ENCODE measurements at places on chromosomes 11 and 22.

DNA sequence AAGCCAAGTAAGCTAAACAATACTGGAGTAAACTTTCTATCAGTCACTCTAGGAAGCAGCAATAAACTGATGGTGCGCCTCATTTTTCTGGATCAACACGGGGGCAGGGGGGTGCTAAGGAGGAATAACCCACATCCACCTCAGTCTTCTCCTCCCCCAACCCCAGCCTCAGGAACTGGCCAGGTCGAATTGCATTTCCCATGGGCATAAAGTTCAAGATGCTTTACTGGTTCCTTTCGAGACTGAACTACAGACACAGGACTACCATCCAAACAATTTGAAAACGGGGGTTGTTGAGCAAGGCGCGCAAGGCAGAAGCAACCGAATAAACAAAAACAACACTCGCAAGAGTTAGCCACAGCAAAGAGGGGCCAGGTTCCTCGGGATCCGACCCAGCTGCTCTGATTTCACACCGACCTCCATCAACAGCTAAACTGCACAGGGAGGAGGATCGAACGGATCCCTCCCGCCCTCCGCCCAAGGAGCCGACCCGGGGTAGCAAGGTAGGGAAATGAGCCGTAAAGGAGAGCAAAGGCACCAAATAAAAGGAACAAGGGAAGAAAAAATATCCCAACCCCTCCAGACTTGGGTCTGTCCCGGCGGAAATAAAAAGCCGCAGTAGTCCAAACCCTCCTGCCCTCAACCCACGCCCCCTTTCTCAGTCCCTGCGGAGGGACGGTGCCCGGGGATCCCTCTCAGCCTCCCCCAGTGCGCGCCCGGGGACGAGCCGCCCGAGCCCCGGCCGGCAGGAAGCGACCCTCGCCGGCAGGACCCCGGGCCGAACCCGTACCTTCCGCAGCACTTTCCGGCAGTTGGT is 801 bp downstream of the SESN3 start:
- DNase-seq: peak; percentile 23

DNA sequence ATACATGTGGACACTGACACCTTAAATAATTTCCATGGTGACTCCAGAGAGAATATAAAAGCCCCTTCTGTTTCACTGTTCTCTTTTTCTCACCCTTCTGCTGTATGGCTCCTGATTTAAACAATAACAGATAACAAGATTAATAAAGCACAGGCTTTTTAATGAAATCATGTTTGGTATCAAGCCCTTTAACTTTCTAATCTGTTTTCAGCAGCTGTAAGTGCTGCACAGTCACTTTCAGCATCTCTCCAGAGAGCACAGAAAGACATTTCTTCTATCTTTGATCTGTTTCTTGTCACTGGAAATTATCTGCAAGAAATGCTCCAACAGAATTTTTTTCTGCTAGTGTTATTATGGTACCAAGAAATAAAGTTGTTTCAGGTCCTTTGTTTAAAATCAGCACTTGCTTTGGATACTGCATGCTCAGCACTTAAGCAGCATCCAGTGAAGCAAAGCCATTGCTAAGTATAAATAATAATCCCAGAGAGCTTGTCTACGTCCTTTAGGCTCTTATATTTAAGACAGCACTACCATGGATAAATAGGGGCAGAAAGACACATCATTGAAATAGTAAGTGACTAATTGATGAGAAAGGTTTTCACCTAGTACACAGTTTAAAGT is 134.2 kb upstream of the CARD18 start:
- DNase-seq: no peak

- DNase-seq: no peak
Measured at GRCh38 chr11:69384251-69385143, 90.5 kb downstream of the MYEOV start.

DNA sequence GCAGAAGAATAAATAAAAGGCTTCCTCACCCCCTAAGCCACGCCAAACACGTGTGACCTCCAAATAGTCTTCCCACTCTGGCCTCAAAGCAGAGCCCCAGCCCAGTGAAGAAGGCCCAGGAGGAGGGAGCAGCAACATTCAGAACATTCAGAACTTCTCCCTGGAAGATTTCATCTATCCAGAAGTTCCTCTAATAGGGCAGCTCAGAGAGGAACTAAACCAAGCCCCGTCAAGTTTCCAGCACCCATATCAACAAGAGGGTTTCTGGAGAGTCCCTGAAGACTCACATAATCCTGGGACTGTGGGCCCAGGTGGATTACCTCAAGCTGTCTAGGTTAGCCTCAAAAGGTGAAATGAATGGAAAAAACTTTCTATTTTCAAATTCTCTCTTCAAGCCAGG is 39.4 kb downstream of the PC start:
- DNase-seq: no peak

DNA sequence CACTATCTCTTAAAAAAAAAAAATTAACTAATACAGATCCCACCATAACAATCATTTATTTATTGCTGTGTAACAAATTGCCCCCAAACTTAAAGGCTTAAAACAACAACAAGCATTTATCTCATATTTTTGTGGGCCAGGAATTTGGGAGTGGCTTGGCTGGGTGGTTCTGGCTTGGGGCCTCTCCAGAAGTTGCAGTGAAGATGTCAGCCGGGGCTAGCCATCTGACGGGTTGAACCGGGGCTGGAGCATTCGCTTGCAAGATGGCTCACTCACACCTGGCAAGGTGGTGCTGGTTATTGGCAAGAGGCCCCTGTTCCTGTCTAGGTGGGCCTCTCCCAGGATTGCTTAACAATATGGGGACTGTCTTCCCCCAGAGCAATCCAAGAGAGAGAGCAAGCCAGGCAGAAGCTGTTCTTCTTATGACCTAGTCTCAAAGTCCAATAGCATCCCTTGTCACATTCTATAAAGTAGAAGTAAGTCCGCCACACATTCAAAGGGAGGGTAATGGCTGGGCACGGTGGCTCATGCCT is 29.5 kb downstream of the ACO2 start:
- DNase-seq: no peak

- no peak for DNase-seq
Measured at GRCh38 chr11:44848203-44848962, 102.3 kb downstream of the TP53I11 start.

DNA sequence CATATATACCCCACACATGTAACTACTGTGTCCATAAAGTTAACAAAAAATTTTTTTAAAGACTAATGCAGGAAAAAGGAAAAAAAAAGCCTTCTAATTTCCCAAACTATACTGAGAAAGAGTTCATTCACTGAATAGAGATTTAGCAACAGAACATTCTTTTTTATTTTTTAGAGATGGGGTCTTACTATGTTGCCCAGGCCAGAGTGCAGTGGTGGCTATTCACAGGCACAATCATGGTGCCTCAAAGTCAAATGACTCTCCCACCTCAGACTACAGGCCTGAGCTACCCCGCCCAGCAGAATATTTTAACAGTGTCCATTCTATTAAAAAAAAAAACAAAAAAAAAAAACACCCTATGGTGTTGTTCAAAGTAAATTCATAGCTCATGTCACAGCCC is 25.7 kb downstream of the DGCR2 start:
- no peak for DNase-seq

GRCh38 chr22:18088825-18089568 is 11.2 kb downstream of the PEX26 start:
- DNase-seq: no peak

DNA sequence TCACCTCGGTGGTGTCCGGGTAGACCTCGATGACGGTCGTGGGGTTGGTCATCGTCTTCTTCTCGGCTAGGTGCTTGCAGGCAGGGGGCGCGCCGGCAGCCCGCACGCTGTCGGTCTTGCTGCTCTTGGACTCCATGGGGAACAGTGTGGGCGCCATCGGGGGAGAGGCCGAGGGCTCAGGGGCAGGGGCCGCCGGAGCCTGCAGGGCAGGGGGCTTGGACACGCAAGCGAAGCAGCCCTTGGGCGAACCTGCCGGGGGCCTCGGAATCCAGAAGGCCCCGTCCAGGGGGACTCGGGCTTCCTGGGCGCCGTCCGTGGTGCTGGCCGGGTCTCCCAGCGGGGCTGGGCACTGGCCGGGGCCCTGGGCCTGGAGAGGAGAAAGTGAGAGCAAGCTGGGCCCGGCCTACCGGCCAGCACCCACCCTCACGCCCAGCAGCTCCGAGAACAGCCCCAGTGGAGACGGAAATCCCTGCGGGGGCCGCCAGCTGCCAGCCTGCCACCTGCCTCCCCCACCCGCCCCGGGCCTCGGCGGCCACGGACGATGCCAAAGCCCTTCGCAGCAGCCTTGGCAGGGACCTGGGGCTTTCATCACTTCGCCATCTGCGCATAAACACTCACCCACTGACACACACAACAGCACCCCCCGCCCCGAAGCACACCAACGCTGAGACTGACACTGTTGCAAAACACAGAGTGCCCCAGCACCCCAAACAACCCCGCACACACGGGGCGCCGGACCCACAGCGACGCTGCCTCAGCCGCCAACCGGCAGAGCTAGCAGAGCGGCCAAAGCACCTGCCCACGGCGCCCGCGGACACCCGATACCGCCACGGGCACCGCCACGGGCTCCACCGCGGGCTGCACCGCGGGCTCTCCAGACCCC is 2.4 kb downstream of the IFITM10 start:
- no peak for DNase-seq

DNA sequence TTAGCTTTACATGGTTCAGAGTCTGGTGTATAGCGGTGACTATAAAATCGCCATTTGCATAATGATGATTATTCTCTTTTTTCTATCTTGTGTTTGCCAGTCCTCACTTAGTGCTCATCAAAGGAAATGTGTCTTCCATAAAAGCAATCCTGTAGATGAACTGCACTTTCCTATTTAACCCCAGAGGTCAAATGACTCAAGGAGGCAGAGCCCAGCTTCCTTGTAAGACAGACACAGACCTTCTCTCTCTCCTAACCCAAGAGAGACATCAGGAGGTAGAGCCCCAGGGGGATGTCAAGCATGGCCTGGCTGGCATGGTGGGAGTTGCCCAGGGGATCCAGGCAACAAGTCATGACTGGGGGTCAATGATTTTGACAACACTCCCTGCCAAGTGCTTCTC is 46.9 kb upstream of the CRTAM start:
- no peak for DNase-seq

DNA sequence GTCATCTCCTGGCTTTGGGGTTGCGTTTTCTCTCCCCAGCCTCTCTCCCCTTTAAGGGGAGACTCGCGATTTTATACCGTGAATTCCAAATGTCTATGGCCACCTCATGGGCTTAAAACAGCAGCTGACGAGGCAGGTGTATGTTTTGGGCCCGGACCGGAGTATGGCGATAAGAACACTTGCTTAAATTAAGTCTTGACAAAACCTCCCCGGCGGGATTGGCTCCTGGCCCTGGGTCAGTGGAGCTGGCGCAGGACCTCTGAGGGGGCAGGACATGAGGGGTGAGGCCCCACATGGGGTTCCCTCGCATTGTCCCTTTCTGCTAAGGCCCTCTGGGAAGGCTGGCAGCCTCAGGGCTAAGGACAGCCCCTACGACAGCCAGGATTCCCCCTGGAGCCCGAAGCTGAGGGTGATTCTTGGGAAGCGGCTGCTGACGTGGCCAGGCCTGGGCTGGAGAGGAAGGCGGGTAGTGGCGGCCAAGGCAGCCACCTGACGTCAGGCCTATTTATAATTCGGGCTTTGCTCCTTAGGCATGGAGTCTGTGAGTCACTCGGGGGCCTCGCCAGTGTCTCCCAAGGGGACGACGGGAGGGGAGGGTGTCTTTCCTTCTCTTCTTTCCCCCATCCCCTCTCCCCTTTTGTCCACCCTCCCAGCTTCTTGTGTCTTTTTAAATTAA is 12.7 kb downstream of the MYO18B start:
- no peak for DNase-seq

- no peak for DNase-seq
Measured at GRCh38 chr11:28756977-28757376, 648.8 kb downstream of the METTL15 start.

DNA sequence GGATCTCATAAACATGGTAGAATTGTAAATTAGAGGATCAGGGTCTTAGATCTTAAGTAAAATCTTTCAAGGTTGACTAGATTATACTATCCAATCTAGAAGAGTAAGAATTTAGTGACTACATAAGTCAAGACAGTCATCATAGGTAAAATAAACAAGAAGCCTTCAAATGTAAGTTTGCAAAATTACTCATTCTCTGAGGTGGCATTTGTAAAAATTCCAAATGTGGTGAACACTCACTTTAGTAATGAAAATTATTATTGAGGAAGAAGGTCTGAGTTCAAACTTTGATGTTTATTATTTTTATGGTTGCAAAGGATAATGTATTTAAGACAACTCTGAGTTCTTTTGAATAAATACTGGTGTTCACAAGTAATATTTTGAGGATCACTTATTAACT is 4.6 kb downstream of the HYLS1 start:
- no peak for DNase-seq

DNA sequence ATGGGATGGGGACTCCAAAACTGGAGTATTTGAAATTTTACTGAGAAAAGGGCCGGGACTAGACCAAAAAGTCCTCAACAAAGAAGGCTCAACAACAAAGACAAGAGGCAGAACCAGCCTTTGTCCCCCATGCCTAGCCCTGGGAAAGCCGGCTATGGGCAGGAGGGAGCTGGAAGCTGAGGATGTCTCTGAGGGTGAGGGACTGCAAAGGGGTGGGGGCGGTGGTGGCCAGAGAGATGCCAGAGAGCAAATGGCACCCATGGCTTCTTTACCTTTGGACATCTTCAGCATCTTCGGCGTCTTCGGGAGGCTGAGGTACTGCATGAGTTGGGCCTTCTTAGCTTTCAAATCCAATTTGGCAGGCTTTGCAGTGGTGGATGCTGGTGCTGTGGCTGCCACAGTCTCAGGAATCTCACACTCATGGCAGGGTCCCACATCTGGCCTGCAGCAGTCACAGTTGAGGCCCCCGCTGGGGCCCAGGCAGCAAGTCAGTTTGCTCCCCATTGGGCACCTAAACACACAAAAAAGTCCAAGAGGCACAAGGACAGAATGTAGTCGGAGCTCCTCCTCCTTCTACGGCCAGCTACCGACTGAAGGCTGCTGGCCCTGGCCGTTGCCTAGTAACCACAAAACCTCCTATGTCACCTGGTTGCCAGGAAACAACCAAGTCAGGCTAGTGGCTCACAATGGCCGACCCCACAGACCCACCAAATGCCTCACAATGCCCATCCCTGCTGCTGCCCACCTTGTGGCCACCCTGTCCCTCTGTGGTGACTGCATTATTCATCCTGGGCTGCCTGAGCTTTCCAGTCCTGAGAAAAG is at the start of gene C22orf42:
TSS of gene C22orf42 (minus strand) at position 592 of the 822 bp plus-strand sequence. CDS start at position 504, 88 bp downstream.
- no peak for DNase-seq

GRCh38 chr22:25680051-25680450 is 61.9 kb upstream of the MYO18B start:
- DNase-seq: no peak

DNA sequence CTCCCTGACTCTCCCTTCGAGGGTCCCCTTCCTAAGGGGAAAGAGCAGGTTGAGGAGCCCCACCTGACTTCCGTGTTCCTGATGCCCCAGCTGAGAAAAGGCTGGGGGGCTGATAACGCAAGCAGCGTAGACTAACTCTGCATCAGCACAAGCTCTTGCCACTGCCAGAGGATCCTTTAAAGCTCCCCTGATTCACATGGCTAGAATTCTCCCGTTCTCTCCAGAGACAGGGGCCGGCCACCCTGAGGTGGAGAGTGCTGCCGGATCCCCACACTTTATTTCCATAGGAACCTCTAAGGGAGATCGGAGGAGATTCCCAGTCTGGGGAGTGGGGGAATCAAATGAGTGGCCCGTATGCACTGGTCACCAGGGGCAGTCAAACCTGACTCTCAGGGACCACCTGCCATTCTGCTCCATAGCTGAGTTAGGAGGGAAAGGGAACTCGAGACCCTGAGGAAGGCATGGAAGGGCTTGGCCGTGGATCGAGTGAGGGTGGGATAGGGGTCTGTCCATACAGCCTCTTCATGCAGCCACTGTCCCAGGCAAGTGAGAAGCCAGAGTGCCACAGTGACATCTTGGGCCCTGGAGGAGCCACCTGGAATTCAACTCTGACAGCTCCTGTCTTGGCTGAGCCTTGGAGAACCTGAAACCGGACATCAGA is 1.4 kb upstream of the VSIG10L2 start:
- no peak for DNase-seq
